ENCODE measurements at places on chromosomes 6 and 20. TPM values are rescaled to one million over a fixed set of nuclear protein-coding genes. Genes with fewer than 3 reads are reported as not detected.
A peak's percentile ranks its signal among the peaks of the same experiment; 100 is the strongest.

- H3K4me3 ChIP-seq = no peak overlapping the region
- H3K36me3 ChIP-seq = no peaks in the 10 kb centered on the region
- no peaks in the 10 kb centered on the region for H3K4me1 ChIP-seq
- H3K27me3 ChIP-seq = no peaks in the 10 kb centered on the region
Observed at GRCh38 chr6:84346372-84346771, 118.9 kb upstream of the CEP162 start.

DNA sequence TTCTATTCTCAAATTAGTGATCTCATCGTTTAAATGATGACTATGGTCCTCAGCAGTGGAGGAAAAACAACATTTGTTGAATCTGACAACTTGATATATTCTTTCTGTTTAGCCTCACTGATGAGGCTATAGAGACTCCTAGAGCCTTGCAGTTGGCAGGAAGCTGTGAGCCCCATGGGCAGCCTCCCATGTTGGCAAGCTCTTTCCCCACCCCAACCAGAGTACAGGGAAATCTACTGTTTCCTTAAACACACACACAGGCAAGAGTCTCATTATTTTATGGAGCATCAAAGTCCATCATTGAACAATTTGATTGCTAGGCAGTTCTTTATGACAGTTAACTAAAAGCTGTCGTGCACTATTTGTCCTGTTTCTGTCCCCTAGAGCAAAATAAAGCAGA, 498.2 kb upstream of the CITED2 start:
- no peaks in the 10 kb centered on the region for H3K27me3 ChIP-seq
- no peaks in the 10 kb centered on the region for H3K36me3 ChIP-seq
- DNase-seq = no peak
- no peak overlapping the region for H3K27ac ChIP-seq

DNA sequence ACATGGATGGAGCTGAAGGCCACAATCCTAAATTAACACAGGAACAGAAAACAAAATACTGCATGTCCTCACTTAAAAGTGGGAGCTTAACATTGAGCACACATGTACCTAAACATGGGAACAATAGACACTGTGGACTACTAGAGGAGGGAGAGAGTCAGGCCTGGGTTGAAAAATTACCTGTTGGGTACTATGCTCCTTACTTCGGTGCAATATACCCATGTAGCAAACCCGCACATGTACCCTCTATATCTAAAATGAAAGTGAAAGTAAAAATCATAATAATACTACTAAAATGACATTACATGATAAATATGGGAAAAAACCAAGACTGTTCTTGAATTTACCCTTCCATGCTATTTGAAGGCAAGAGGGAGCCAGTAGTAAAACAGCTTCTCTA, 1273.8 kb upstream of the ADGRB3 start:
- H3K4me3 ChIP-seq = no peak overlapping the region
- H3K4me1 ChIP-seq = no peaks in the 10 kb centered on the region
- H3K36me3 ChIP-seq = no peaks in the 10 kb centered on the region
- no peak overlapping the region for H3K27ac ChIP-seq

DNA sequence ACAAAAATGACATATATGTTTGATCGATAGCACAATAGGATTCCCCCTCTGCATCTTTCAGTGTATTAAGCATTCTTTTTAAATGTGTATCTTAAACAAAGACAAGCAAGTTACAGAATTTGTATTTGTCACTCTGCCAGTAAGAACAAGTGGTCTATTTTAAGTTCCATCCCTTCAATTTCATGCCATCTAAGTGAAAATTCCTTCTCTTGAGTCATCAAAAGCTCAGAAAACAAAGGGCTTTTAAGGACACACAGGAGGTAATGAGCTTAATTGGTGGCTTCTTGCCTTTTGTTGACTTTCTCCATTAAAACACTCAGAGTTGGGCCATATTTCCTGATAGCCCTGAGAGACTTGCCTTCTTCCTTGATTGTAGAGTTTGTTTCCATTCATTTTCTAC, 547.8 kb downstream of the TENT5A start:
- DNase-seq = no peak
- no peak overlapping the region for H3K4me3 ChIP-seq
- no peaks in the 10 kb centered on the region for H3K27me3 ChIP-seq
- no peaks in the 10 kb centered on the region for H3K4me1 ChIP-seq
- H3K27ac ChIP-seq = no peak overlapping the region
- no peaks in the 10 kb centered on the region for H3K36me3 ChIP-seq

DNA sequence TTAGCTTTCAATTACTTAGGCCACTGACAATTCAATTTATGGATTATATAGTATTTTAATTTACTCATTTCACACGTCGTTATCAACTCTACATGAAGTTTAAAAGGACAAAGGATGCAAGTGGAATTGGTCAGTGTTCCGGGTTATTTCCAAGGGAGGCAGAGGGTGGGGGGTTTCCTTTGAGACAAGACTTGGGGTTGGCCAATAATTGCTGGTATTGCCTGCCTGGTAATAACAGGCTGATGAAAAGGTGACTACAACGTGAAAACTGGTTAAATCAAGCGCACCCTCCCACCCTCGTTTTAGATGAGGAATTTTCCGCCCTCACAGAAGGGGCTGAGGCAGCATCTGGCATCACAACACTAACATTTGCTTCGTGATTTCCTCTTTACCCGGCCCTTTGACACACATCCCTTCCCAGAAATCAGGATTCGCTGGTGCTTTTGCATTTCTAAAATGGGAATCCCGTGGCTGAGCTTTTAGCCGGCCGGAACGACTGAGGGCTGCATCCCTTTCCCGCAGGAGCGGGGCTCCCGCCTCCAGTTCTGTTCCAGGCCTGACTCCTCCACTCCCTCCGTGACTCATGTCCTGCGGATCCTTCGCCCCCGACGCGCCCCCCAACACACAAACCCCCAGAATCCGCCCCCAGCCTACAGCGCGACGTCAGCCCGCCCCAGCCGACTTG, 999 bp upstream of the PIM1 start:
- DNase-seq = no peak
- peak overlapping the region; percentile 89 for H3K4me3 ChIP-seq
- no peaks in the 10 kb centered on the region for H3K36me3 ChIP-seq
- H3K27me3 ChIP-seq = no peaks in the 10 kb centered on the region
- peaks cover 7% of the 10 kb centered on the region for H3K4me1 ChIP-seq
- H3K27ac ChIP-seq = peak overlapping the region; percentile 92

GRCh38 chr6:49634092-49634835, 2.4 kb downstream of the RHAG start:
- no peaks in the 10 kb centered on the region for H3K27me3 ChIP-seq
- no peak for DNase-seq
- H3K4me1 ChIP-seq = no peaks in the 10 kb centered on the region

Gene CRIP3
- total RNA-seq = 1.9 TPM

Gene CRISP2
- not detected for total RNA-seq

Gene TOX2
- 0.66 TPM for total RNA-seq

Gene PHF3
- 90.4 TPM for total RNA-seq

Gene ADGRG6
- 8.2 TPM for total RNA-seq
